ENCODE measurements at places on chromosomes 6 and 20.

GRCh38 chr20:51463560-51463959 lies 79.0 kb downstream of the NFATC2 start:
- DNase-seq, result no peak

DNA sequence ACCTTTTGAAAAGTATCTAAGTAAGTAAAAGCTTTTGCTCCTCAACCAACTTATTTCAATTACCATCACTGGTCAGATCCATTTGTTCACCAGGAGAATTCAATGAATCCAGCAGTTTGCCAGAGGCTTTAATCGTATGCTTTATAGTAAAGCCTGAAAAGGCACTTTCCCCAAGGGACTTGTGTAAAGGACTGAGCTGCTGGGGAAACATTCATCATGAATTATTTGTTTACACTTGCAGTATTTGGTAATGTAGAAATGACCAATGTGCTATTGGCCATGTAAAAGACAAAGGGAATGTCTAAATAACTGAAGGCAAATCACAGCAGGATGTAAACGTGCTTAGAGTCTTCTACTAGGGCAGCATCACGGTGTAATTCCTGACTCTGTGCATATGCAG lies 471.4 kb downstream of the ADGRB3 start:
- no peak for DNase-seq

DNA sequence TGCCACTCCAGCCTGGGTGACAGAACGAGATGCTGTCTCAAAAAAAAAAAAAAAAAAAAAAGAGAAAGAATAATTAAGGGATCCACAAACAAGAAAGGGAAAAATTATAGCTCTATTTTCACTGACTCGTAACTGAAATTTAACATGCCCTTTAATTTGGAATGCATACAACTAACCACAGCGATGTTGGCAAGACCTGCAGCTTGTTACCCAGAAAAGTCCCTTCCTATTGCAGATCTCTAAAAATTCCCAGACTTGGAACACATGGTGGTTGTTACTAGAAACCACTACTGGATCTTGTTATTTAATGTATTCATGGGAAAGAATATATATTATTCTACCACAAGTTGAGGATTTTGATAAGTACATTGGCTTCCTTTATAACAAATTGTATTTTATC lies 27.8 kb upstream of the SMIM28 start:
- DNase-seq, result no peak

DNA sequence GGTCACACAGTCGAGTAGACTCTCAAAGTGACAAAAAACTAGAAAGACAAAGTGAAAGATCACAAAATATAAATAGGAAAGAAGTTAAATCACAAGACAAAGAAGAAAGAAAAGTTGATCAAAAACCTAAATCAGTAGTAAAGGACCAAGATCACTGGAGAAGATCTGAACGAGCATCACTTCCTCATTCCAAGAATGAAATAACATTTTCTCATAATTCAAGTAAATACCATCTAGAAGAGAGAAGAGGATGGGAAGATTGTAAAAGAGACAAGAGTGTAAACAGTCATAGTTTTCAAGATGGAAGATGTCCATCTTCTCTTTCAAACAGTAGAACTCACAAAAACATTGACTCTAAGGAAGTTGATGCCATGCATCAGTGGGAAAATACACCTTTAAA lies 31.6 kb upstream of the GJA10 start:
- DNase-seq, result no peak

DNA sequence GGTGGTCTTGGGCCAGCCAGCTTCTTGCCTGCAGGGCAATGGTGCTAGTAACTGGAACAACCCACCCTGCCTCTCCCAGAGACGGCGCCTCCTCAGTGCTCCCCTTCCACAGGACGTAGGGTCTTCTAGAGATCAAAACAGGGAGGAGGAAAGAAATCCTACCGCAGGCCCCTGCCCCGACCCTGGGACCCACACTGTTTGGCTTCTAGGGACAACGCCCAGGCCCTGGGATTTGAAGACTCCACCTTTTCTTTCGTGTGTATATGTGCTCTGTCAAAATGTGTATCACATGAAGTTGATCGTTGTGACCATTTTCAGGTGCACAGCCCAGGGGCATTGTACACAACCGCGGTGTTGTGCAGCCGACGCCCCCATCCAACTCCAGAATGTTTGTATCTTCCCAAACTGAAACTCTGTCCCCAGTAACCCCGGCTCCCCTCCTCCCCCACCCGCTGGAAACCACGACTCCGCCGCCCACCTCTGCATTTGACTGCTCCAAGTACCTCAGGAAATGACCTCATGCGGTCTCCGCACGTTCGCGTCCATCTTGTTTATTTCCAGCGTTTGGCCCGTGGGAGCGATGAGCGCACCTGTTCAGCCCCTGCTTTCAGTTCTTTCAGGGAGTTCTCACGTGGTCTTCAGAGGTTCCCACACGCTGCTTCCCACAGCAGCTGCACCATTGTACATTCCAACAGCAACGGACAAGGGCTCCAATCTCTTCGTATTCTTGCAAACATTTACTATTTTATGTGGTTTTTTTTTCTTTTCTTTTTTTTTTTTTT lies 3.4 kb upstream of the BHLHE23 start:
- peak; percentile 79 for DNase-seq

- DNase-seq, result peak; percentile 55
Observed at GRCh38 chr6:144284783-144285547, at the start of gene UTRN. UTRN (plus strand) TSS chr6:144285335; CDS start chr6:144291829, 6,494 bp downstream.

DNA sequence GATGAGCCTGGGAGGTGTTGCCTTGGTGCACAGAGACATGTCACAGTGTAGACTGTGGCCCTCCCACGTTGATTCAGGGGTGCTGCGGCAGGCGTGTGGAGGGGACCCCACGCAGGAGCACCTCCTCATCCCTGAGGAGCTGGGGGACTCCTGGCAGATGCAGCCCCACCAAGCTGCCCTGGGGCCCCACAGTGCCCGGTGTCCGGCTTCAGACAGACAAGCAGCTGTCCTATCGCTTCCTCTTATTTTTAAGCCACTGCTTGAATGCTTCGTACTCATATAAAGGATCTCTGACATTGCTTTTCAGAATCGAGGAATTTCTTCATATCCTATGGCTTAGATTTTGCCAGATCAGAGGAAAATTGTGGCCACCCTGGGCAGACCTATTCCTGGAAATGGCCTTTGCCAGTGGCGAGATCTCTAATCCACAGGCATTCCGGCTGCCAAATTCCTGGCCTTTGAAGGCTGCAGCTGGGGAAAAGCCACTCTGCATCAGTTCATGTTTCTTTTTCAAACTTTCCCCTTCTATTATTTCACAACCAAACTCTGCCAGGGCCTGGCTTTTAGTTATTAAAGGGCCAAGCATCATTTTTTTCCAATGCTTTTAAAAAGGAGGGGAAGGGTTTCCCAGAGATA lies 337.0 kb downstream of the THBS2 start:
- no peak for DNase-seq

DNA sequence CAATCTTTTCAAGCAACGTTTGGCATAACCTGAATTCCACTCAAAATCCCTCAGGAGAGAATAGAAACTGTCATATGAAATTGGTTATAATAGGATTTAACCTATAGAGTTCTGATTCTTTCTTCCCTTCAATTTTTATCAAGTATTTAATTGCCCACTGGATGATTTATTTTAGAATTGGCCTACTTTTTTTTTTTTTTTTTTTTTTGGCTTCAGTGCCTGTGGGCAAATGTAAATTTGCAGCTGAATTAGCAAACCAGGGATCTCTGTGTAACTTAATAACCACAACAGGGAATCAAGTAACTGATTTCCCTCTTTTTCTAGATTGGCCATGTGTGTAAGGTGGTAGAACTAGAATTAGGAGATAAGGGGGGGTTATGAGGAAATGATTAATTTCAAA lies 157.0 kb downstream of the SOX4 start:
- no peak for DNase-seq
